ENCODE measurements at places on chromosomes 1 and 21.

DNA sequence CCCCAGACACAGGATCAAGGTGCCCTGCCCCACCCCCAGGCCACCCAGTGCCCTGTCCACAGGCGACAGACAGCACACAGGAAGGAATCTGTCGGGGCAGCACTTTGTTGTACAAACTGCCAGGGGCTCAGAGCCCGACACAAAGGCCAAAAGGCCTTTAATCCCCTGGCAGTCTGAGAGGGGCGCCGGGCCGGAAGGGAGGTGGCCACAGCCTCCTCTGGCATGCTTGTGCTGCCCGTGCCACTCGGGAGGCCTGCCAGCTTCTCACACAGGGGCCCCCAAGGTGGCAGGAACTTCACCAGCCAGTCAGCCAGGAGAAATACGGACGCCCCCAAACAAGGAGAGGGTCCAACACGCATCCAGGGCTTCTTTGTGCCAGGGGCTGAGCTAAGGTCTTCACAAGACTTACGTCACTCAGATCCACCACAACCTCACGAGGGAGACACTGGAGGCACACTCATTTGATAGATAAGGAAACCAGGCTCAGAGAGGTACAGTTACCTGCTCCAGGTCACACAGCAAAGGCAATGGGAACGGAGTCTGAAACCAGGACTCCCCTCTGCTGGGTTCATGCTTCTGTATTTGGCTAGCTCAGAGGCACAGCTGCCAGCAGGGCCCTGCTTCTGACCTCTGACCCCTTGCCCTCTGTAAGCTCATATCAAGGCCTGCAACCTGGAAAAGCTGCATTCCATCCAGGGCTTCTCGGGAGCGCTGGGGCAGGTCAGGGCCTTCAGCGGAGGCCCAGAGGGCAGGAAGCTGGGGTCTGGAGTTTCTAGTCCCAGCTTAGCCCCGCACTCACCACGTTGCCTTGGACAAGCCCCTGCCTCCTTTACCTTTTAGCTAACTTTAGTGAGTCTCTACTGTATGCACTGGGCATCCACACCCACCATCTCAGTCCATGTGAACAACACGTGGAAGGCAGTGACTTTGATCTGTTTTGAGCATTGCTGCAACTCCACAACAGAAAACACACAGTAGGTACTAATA lies 34.8 kb downstream of the HSPG2 start:
- DNase-seq: no peak

DNA sequence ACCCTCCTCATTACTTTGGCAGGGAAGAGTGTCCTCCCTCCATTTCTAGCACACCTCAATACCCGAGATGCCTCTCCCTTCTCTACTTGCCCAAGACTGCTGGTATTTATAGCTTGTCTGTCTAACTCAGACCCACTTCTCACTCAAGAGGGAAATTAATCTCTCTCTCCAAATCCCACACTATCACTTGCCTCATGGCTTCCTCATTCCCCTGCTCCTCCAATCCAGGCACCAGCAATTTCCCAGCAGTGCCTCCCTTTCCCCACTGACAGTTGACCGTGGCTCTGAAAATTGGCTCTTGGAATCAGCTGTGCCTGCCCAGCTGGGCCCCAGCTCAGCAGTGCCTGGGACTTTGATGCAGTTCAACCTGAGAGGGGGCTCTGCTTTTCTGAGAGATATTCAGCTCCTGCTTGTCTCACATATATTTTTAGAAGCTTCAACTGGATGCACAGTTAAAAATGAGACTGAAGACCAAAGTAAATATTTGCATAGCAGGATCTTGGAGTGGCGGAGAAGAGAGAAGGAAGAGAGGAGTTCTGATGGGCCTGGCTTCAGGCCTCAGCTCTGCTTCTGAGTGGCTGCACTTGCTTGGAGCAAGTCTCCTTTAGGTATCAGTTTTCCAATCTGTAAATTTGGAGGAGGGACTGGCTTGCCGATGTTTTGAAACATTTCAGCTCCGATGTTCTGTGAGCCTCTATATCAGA lies 81.1 kb upstream of the SPATA6 start:
- DNase-seq: no peak

- peak; percentile 45 for DNase-seq
These were observed 17.2 kb upstream of the RLF start for GRCh38 chr1:40143891-40144575.

DNA sequence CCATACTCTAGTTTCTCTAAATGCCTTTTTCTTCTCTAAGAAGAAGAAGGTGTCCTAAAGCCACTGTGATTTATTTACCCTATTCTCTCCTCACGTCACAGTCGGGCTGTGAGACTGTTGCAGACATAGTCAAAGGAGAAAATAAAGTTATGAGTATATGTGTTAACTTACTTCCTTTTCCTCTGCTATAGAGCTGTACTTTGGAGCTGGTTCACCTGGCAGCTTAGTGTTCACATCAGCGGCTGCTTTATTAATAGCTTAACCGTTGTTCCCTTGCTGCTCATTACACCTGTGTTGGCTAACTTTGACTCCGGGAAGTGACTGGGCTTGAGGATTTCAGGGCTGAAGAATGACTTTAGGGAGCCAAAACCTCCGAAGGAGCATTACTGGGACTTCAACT lies 3.6 kb downstream of the PFKFB2 start:
- DNase-seq: no peak

DNA sequence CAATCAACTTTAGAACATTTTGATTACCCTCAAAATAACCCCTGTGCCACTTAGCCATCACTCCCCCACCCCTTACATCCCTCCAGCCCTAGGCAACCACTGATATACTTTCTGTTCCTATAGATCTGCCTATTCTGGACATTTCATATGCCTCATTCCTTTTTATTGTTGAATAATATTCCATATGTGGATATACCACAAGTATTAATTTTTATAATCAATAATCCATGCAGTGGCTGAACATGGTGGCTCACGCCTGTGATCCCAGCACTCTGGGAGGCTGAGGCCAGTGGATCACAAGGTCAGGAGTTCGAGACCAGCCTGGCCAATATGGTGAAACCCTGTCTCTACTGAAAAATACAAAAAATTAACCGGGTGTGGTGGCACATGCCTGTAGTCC lies 20.1 kb upstream of the MED18 start:
- no peak for DNase-seq

DNA sequence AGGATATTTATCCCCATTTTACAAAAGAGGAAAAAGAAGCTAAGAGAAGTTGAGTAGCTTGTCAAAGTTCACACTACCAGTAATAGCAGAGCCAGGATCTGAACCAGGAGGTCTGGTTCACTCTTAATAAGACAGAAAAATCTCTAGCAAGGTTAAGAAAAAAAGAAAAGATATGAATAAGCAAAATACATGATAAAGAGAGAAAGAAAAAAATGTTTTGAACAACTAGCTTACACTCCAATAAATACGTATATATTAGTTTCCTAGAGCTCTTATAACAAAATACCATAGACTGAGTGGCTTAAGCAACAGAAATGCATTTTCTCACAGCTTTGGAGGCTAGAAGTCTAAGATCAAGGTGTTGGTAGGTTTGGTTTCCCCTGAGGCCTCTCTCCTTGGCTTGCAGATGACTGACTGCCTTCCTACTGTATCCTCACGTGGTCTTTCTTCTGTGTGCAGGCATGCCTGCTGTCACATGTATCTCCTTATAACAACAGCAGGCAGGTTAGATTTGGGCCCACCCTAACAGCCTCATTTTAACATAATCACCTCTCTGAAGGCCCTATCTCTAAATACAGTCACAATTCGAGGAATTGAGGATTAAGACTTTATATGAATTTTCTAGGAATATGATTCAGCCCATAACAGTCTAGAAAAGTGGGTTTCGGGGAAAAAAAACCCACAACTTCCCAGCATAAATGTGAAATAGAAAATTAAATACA lies 60.4 kb downstream of the LEPR start:
- no peak for DNase-seq

- no peak for DNase-seq
These were observed 175.6 kb upstream of the DAB1 start for GRCh38 chr1:57599236-57599994.

GRCh38 chr1:8197493-8198282 lies 120.2 kb upstream of the SLC45A1 start:
- DNase-seq: no peak

DNA sequence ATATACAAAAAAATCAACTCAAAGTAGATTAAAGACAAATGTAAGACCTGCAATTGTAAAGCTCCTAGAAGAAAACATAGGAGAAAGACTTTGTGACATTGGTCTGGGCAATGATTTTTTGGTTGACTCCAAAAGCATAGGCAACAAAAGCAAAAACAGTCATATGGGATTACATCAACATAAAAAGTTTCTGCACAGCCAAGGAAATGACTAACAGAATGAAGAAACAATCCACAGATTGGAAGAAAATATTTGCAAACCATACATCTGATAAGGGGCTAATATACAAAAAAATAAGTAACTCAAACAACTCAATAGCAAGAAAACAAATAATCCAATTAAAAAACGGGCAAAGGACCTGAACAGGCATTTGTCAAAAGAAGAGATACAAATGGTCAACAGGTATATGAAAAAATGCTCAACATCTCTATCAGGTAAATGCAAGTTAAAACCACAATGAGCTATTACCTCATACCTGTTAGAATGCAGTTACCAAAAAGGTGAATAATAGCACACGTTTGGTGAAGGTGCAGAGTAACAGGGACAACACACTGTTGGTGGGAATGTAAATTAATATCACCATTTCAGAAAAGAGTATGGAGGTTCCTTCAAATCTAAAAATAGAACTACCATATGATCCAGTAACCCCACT lies 173.7 kb upstream of the COA6 start:
- DNase-seq: no peak

DNA sequence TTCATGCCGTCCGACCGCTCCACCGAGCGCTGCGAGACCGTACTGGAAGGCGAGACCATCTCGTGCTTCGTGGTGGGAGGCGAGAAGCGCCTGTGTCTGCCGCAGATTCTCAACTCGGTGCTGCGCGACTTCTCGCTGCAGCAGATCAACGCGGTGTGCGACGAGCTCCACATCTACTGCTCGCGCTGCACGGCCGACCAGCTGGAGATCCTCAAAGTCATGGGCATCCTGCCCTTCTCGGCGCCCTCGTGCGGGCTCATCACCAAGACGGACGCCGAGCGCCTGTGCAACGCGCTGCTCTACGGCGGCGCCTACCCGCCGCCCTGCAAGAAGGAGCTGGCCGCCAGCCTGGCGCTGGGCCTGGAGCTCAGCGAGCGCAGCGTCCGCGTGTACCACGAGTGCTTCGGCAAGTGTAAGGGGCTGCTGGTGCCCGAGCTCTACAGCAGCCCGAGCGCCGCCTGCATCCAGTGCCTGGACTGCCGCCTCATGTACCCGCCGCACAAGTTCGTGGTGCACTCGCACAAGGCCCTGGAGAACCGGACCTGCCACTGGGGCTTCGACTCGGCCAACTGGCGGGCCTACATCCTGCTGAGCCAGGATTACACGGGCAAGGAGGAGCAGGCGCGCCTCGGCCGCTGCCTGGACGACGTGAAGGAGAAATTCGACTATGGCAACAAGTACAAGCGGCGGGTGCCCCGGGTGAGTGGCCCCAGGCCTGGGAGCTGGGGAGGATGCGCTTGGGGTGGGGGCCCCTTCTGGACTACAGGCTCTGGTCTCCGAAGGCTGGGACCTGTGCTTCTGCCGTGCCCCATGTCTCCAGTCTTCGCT lies 1.1 kb downstream of the SKI start:
- peak; percentile 53 for DNase-seq

GRCh38 chr21:46486481-46487126 lies 27.9 kb downstream of the DIP2A start:
- DNase-seq: no peak

GRCh38 chr1:20047096-20047495 lies 22.9 kb upstream of the PLA2G5 start:
- DNase-seq: no peak

DNA sequence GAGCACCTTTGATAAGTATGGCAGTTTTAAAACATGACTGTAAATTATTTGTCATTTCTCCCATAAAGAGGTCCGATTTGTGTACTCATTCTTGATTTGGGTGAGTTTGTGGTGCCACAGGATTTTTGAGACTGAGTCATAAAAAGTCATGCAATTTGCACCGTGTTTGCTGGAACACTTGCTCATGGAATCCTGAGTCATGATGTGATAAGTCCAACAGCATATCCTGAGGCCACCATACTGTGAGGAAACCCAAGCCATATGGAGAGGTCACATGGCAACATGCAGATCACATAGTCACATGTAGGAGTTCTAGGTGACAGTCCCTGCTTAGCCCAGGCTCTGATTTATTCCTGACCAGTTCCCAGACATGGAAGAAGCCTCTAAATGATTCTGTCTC lies 40.8 kb upstream of the PRRX1 start:
- no peak for DNase-seq

DNA sequence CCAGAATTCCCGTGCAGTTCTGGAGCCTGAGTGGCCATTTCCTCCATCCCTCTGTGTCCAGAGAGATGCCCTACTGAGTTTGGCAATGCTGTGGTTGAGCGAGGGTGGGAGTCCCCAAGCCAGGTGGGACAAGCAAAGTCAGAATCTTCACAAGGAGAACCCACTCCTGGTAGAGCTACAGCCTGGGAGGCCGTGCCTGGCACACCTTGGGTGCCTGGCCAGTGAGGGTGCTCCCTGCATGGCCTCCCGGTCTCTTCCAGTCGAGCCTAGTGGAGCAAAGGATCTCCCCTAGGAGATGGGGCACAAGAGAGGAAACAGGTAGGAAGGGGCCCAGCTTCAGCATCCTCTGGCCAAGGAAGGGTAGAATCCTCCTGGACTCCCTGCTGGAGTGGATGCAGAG lies 57.9 kb downstream of the H3-3A start:
- DNase-seq: no peak

GRCh38 chr1:67948151-67949080 lies 102.0 kb downstream of the DIRAS3 start:
- no peak for DNase-seq

Data from activated CD8-positive, alpha-beta memory T cell treated with anti-CD3 and anti-CD28 coated beads, Interleukin-2, amount 50 U/mL, for 4 hours (primary cell).